ENCODE measurements at places on chromosomes 13 and 19. TPM values are rescaled to one million over a fixed set of nuclear protein-coding genes. Genes with fewer than 3 reads are reported as not detected.

DNA sequence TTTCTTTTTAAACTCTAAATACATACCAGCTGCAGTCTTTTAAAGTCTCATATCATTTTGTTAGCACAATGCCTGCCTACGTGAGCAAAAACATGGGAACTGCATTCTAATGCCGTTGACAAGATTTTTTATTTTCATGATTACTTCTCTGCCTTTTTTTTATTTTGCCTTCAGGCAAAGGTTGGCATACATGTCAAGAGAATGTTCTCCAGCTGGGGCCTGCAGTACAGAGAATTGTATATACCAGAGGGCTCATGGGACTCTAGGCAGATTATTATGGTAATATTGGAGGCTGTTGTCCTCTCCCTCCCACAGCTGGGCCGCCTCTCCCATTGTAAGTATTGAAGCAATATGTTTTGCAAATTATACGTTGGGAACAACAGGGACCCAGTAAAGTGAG lies 53.9 kb upstream of the OBI1 start:
- H3K36me3 ChIP-seq = no peaks in the 10 kb centered on the region
- DNase-seq = no peak
- H3K4me3 ChIP-seq = no peak overlapping the region
- H3K27me3 ChIP-seq = no peaks in the 10 kb centered on the region
- H3K27ac ChIP-seq = no peak overlapping the region

PRKCG gene
- total RNA-seq = 1.5 TPM

GRCh38 chr13:77033717-77034302 lies 6.9 kb upstream of the FBXL3 start:
- H3K36me3 ChIP-seq = no peaks in the 10 kb centered on the region
- H3K4me3 ChIP-seq = no peak overlapping the region
- no peak for DNase-seq
- H3K4me1 ChIP-seq = no peaks in the 10 kb centered on the region
- H3K27me3 ChIP-seq = no peaks in the 10 kb centered on the region
- no peak overlapping the region for H3K27ac ChIP-seq

NLRP7 gene
- not detected for total RNA-seq

TMPRSS9 gene
- not detected for total RNA-seq

- H3K4me1 ChIP-seq = peaks cover 9% of the 10 kb centered on the region
- no peak for DNase-seq
- H3K4me3 ChIP-seq = no peak overlapping the region
- no peaks in the 10 kb centered on the region for H3K27me3 ChIP-seq
- H3K27ac ChIP-seq = no peak overlapping the region
Measured at GRCh38 chr19:8640402-8641004, 10.1 kb downstream of the NFILZ start.

DNA sequence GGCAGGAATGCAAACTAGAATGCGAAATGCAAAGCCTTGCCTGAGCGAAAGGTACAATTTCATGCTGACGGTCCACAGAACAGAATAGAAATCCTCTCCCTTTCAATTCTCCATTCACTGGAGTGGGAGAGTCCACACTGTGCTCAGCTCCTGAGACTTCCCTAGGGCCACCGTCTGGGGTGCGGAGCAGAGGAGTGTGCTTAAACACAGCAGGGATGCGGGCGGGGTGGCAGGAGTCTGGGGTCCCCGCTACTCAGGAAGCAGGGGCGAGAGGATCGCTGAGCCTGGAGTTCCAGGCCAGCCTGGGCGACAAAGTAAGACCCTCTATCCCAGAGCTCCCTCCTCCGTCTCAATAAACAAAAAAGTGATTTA lies 552 bp upstream of the ZNF816 start:
- H3K36me3 ChIP-seq = peaks cover 9% of the 10 kb centered on the region
- peak overlapping the region; percentile 59 for H3K27ac ChIP-seq
- no peak for DNase-seq
- H3K27me3 ChIP-seq = no peaks in the 10 kb centered on the region
- peak overlapping the region; percentile 68 for H3K4me3 ChIP-seq
- H3K4me1 ChIP-seq = peaks cover 14% of the 10 kb centered on the region

DNA sequence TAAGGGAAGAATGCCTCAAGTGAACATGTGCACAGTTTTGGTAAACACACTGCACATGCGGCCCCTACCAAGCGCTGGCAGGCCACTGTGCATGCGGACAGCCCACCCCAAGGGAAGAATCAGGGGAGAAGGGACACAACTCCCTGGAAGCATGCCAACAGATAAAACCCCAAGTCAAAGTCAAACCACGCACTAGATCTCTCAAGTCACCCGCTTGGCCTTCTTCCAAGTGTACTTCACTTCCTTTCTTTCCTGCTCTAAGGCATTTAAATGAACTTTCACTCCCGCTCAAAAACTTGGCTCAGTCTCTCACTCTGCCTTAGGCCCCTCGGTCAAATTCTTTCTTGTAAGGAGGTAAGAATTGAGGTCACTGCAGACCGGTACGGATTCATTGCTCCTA lies 4.6 kb upstream of the RFXAP start:
- peaks cover 6% of the 10 kb centered on the region for H3K4me1 ChIP-seq
- DNase-seq = no peak
- no peak overlapping the region for H3K4me3 ChIP-seq
- no peaks in the 10 kb centered on the region for H3K36me3 ChIP-seq
